ENCODE measurements at places on chromosomes 6 and 20.
A peak's percentile ranks its signal among the peaks of the same experiment; 100 is the strongest.

DNA sequence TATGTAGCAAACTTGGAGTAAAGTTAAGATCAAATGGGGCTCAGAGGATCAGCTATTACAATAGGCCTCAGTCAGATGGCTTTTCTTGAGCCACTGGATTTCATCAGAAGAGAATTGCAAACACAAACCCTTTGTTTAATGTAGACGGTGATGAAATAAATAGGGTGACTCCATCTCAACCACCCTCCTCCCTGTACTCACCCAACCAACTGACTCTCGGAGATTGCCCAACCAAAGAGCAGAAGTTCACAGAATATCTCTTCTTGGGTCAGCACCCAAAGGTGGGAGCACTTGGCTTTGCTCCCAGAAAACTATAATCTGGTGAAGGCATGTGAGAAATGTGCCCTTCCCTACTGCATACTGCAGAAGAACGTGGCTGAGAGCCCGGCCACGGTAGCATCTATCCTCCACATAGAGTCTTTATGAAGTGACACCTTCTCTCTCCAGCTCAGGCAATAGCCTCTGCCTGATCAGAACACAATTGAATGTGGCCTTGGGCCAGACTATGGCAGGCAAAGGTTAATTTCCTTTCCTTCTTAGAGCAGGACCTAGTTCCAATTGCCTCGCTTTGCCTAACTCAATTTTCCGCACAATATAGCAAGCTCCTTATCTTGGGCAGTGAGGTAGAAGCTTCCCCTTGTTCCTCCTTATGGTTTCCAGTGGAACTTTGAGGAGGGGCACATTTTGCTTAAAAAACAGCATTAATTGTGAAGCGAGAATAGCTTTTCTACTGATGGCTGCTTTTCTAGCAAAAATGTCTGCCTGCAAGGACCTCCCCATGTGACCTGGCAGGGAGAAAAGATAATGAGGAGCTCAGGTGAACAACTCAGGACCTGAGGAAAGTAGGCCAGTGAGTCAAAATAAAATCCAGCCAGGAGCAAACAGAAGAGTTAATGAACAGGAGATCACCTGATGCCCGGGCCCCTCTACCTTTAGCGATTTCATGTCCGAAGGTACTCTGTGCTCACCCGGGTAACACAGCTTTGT, 79.4 kb downstream of the GFOD1 start:
- DNase-seq = no peak

GRCh38 chr6:37531437-37532036, 31.8 kb upstream of the CCDC167 start:
- no peak for DNase-seq

DNA sequence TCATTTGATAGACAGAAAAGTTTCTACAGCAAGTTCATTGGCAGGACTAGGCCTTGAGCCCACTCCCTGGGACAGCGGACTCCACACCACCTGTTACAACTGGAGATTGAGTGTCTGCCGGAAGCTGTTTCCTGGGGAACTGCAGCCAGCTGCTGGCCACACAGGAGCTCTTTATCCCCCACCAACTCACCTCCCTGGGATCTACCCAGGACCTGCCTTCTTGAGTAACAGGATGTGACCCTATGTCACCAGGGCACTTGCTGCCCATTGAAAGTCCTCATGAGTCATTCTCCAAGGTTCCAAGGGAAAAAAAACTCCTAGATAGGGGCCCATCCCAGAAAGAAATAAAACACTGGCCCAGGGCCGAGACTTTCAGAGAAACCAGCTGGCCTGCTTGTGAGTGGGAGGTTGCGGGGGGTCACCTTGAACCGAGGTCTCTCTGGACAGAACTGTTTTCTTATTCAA, 37.4 kb upstream of the SLC9A8 start:
- peak; percentile 56 for DNase-seq

- DNase-seq = peak; percentile 81
Observed at GRCh38 chr20:53346335-53346648, 247.3 kb downstream of the ZNF217 start.

- no peak for DNase-seq
Observed at GRCh38 chr6:163500105-163500504, 85.6 kb downstream of the QKI start.

DNA sequence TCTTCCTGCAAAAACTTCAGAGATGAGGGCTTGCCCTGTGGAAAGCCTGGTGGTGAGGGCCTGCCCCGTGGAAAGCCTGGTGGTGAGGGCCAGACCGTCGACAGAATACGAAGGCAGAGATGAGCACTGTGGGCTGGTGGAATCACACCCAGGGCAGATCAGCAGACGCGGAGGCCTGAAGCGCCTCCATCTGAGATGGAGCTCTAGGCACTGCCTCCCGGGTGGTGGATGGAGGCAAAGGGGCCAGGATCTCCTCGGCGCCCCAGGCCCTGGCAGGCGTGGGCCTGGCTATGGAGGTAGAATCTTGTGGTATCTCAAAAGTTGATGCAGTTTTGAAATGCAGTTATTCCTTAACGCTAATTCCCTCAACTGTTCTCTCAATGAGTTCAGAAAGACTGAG, 104.8 kb downstream of the PSMB1 start:
- DNase-seq = no peak

- DNase-seq = no peak
Observed at GRCh38 chr20:46060301-46060881, 29.4 kb downstream of the NCOA5 start.

DNA sequence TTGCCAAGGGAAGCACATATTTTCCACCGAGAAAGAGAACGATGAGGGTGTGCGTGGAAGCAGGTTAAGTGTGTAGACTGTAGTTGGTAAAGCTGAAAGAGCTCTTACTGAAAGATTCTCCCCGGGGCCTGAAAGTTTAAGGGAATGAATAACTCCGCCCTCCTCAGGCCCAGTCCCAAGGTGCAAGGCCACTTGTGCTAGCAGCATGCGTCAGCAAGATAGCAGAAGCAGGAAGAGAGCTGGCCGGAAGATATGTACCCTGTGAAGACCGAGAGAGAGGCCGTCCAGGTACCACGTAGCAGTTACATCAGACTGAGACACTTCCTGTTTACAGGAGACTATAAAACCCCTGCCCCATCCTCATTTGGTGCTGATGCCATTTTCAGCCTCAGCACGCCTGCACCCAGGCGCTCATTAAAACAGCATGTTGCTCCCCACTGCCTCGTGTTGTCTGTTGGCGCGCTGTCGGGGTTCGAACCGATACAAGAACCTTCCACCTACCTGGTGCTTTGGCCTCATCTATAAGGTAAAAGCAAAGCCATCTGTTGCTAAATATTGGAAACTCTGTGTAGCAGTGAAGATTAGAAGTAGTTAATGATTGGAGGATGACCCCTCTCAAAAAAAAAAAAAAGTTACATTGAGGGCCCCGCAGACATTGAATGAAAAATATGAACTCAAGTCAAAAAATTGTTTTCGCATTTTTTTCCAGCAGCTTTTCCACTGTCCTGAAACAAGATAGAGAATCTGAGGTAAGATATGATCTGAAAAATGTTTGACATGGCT, 18.6 kb upstream of the FAM135A start:
- peak; percentile 74 for DNase-seq

DNA sequence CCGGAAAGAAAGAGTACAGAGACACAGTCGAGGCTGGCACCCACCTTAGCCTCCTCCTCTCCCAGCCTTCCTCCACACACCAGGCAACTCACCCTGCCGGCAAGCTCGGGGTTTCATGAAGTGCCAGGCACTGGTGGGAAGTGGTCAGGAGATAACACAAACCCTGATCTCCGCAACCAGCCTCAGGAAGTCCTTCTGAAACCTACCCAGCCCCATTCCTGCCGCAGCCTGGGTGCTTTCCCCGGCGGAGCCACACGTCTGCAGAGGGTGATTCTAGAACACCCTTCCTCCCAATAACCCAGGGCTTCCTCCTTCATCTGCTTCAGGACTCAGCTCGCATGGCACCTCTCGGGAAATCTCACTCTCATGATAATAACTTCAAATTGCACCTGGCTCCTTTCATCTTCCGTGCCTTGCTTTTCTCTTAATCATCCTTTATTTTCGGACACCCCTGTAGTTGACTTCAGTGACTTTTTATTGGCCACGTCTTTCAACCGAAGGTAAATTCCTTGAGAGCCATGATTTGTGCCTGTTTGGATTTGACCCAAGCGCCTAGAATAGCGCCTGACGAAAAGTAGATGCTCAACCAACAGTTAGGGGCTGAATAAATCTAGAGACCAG, 8.7 kb upstream of the HLA-E start:
- DNase-seq = peak; percentile 32

DNA sequence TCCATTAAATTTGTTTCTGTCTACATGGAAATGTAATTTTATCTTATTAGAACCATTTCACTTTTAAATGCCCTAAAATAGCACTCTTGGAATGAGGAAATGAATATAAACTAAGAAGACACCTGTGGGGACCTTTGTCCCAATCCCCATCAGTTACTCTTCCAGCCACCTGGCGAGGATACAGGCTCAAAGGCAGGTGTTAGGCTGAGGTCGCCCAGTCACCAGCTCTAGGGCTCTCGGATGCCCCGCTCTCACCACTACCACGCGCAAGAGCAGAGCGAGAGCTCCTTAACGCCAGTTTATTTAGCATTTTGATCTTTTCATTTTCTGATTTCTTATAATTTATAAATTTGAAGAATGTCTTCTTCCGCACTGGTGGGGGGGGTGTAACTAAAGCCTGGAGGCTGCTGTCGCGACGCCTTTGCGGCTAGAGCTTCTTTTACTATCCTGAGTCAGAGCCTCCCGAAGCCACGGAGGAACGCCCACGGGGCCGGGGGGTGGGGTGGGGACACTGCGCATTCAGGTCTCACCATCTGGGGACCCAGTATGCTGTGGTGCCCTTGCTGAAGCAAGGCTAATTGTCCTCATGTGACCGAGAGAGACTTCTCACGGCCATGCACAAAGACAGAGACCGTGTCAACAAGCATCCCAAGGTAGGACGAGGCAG, 38.7 kb upstream of the AFDN start:
- no peak for DNase-seq

DNA sequence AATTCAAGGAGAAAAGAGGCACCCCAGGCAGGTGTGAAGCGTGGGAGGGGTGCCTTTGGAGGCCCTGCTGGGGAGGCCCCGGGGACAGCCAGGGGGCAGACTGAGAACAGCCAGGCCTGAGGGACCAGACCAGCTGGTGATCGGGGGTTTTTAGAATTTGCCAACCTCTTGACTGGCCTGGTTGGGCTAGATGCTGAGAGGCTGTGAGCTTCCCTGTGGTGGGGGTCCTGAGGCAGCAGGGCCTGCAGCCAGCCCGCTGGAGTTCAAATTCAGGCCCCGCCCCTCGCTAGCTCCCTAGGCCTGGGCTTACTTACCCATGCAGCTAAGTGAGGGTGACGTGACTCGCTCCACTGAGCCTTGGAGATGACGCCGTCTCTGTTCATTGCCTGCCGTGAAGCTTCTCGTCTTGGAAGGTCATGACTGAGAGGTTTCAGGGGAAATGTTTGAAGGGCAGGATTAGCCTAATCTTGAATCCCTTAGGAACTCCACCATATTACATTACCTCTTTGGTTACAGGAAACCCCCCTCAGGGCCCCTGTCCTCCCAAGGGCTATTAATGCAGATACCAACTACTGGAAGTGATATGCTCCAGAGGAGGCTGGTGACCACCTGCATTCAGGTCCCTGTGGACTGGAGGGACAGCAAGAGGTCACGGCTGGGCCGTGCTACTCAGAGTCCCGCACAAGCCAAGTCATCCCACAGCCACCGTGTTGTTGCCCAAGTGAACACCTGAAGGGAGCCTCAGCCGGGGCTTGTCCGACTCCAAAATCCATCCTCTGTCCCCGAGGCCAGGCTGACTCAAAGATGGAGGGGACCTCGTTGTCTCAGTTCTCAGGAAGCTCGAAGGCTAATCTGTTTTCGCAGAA, 73.9 kb upstream of the DUSP22 start:
- DNase-seq = no peak

DNA sequence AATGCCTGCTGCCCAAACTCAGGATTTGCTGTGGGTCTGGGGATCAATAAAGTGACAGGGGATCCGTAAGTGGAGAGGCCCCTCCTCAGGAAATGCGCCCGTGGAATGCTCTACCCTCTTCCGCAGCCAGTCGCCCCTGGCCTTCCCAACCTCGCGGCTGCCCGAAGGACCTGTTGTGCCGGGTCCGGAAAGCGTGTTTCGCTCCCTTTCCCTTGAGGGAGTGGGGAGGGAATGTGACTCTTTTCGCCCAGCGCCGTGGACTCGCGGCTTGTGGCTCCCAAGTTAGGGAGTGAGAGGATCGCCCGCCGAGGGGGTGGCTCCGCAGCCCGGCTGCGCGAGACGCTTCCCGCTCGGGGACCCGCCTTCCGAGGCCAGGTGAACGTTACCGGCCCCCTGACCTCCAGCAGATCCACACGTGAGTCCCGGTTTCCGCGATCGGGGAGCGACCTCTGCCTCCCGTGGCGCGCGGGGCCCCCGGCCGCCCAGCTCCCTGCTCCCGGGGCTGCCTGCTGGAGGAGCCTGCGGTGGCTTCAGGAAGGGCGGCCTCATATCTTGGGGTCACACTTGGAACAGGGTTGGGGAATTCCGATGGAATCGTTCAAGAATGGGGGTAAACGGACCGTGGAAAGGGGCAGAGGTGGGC, 666 bp downstream of the TPD52L1 start:
- DNase-seq = no peak

GRCh38 chr6:117270055-117270842, 4.9 kb downstream of the VGLL2 start:
- peak; percentile 54 for DNase-seq

DNA sequence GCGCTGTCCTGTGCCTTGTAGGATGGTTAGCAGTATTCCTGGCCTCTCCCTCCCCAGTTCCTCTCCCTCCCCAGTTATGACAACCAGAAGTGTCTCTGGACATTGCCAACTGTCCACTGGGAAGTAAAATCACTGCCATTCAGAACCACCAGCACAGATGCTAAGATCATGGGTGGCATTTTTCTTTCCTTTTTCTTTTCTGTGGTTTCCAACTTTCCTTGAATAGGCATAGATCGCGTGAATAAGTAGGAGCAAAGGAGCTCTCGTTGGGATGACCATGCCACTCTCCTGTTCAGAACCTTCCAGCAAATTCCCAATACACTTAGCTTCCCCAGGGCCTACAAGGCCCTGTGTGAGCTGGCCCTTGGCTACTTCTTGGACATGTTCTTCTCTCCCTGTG, 59.0 kb downstream of the EYA2 start:
- no peak for DNase-seq

DNA sequence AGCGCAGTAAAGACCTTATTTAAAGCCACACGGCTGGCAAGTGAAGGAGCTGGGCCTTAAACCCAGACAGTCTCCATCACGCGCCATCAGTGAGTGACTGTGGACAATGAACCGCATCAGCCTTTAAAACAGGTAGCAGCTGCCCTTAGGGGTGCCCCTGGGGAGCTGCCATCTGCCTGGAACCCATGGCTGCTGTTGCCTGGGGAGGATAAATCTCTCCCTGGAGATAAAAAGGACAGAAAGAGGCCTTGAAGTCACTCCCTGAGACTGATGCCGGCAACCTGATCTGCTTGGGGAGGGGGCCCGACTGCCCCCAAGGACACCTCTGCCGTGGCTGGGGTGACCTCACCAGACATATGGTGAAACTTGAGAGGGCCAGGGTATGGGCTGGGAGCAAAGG, 73.5 kb downstream of the PREX1 start:
- no peak for DNase-seq

GRCh38 chr20:32226391-32226790, 18.7 kb downstream of the POFUT1 start:
- DNase-seq = no peak

DNA sequence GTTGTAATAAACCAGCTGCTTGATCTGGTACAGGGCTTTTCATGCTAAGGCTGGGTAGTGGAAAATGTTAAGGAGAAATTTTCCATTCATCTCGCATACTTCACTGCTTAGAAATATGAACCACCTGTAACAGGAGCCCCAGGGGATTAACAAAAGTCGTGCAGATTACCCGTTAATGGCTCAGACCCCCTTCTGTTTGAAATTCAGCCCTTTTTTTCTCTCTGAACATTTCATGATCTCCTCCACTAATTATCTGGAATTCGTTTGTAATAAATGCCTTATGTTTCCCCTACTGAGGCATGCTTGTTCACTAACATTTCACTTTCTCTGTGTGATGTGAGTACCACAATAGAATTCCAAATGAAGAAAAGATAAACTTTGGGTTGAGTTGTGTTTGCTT, 336.4 kb upstream of the HSF2 start:
- DNase-seq = no peak
